Activated naive CD8-positive, alpha-beta T cell treated with anti-CD3 and anti-CD28 coated beads for 36 hours (primary cell): ENCODE measurements at places on chromosomes 2 and 18.

- peaks cover 6% of the 10 kb centered on the region for H3K27me3 ChIP-seq
- no peak overlapping the region for H3K4me3 ChIP-seq
- no peaks in the 10 kb centered on the region for H3K36me3 ChIP-seq
- no peak overlapping the region for H3K27ac ChIP-seq
- no peaks in the 10 kb centered on the region for H3K4me1 ChIP-seq
These were observed 133.0 kb upstream of the MYT1L start for GRCh38 chr2:2464094-2464493.

DNA sequence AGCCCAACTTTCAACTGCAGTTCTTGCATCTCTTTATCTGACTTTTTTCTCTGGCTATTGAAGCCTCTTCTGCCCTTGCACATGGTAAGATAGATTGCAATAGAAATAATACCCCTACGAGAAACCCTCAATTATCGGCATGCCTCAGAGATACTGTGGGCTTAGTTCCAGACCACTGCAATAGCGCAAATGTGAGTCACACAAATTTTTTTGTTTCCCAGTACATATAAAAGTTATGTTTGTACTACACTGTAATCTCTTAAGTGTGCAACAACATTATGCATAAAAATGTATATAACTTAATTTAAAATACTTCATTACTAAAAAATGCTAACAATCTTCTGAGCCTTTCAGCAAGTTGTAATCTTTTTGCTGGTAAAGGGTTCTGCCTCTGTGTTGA, 124.7 kb downstream of the PDE1A start:
- no peak overlapping the region for H3K27ac ChIP-seq
- no peaks in the 10 kb centered on the region for H3K4me1 ChIP-seq
- H3K27me3 ChIP-seq, result no peaks in the 10 kb centered on the region
- no peak for DNase-seq

DNA sequence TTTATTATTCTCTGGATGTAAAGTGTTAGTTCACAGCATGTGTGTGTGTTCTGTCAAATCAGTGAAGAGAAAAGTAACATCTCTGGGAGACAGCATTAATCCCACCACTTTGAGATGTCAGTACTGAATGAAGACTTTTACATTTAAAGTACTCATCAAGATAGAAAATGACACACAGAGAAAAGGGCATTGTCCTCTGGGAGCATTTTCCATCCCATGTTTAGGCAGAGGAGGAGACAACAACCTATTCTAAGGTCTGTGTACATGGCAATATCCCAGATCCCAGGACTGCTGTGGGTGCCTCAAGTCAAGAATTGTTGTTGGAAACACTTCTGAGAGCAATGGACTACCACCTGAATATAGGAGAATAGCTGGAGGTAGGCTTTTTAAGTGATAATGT, 201.5 kb downstream of the PPP1R1C start:
- no peaks in the 10 kb centered on the region for H3K36me3 ChIP-seq
- no peaks in the 10 kb centered on the region for H3K4me1 ChIP-seq
- peaks cover 6% of the 10 kb centered on the region for H3K27me3 ChIP-seq
- H3K4me3 ChIP-seq, result no peak overlapping the region
- no peak for DNase-seq

DNA sequence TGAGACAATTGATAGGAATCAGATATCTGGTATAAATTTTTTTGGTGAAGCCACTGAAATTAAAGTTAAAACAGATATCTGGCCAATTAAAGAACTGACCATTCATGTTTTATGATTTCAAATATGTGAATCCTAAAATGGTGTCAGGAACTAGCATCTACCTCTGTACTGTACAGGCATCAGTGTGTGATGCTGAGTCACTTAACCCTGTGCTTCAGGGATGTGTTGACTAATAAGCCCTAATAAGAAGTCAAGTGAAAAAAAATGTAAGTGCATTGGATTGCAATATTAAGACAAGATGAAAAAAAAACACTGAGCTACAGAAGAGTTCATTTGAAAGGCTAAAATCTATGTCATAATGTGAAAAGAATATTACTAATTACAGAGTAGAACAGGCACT, 9.1 kb upstream of the UNC80 start:
- no peaks in the 10 kb centered on the region for H3K4me1 ChIP-seq
- no peak for DNase-seq
- H3K27me3 ChIP-seq, result no peaks in the 10 kb centered on the region

- no peaks in the 10 kb centered on the region for H3K27me3 ChIP-seq
- peaks cover 23% of the 10 kb centered on the region for H3K36me3 ChIP-seq
- no peak overlapping the region for H3K4me3 ChIP-seq
- no peak for DNase-seq
- H3K4me1 ChIP-seq, result peaks cover 29% of the 10 kb centered on the region
- no peak overlapping the region for H3K27ac ChIP-seq
These were observed 46.3 kb downstream of the STK39 start for GRCh38 chr2:168200930-168201583.

DNA sequence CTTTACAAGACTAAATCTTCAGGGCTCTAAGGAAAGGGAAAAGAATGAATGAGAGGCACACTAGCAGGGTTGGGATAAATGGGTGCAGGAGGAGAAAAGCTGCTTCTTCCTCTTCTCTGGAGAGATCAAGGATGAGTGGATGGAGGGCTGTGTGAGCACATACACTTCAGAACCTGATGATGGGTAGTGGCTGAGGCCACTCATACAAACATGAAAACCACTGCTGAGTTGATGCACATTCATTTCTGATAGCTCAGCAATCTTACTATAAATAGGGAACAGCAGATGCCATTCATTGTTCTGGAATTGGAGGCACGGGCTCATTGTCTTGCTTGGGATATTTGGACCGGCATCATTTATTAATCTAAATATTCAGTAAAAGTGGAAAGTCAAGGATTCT, 152.4 kb upstream of the KCTD1 start:
- H3K4me1 ChIP-seq, result no peaks in the 10 kb centered on the region
- H3K36me3 ChIP-seq, result no peaks in the 10 kb centered on the region
- H3K4me3 ChIP-seq, result no peak overlapping the region
- no peak overlapping the region for H3K27ac ChIP-seq
- no peaks in the 10 kb centered on the region for H3K27me3 ChIP-seq
- no peak for DNase-seq

GRCh38 chr18:35118641-35119040, 77.4 kb downstream of the MAPRE2 start:
- peaks cover 26% of the 10 kb centered on the region for H3K36me3 ChIP-seq
- no peak for DNase-seq
- H3K27me3 ChIP-seq, result no peaks in the 10 kb centered on the region
- no peak overlapping the region for H3K27ac ChIP-seq
